Stimulated activated CD8-positive, alpha-beta memory T cell treated with anti-CD3 and anti-CD28 coated beads, Interleukin-15, amount 100 ng/mL, for 24 hours (primary cell): ENCODE measurements at places on chromosomes 1 and 21.

DNA sequence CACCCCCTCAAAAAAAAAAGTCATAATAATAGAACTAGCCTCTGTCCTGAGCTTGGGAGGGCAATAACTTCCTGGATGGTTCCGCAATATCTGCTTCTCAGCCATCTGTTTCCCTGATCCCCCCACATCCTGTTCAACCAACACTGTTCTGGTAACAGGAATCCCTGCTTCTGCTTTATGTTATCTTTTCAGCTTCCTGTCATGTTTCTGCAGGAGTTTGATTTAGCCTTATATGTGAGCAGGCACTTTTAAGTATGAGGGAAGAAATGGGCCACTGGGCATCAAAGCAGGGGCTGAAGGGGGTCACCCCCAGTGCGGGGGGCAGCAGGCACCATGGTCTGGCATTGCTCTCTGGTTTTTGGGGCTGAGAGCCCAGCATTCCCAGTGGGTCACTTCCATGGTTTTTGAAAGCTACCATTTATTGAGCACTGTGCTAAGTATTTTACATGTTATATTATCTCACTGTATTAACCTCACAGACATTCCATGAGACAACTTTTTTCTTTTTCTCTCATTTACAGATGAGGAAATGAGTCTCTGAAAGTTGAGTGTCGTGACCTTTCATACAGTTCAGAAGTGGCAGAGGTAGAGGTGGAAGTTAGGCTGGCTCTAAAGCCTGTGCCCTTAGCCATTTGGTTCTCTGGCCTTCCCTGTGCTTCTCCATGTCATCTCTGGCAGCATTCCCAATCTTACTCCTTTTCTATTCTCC lies 61.9 kb downstream of the DNTTIP2 start:
- DNase-seq = no peak

DNA sequence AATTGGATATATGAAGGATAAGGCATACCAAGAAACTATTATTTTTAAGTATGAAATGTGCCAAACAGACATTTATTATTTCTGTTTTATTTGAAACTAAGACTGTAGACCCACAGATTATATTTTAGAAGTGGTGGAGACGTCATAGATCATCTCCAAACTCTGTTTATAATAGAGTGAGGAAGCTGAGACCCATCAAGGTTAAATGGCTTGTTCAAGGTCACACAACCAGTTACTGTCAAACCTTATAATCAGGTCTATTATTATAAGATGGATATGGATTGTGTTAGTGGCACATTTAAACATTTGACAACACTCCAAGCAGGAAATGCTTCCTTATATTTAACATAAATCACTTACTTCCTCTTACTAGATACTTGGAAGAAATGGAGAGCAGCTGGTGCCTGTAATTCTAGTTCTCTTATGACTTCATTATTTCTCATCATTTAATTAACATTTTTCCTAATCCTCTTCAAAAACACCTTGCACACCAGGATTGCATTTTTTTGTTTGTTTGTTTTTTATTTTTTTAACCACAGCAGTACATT lies 117.0 kb downstream of the NEK7 start:
- DNase-seq = no peak

DNA sequence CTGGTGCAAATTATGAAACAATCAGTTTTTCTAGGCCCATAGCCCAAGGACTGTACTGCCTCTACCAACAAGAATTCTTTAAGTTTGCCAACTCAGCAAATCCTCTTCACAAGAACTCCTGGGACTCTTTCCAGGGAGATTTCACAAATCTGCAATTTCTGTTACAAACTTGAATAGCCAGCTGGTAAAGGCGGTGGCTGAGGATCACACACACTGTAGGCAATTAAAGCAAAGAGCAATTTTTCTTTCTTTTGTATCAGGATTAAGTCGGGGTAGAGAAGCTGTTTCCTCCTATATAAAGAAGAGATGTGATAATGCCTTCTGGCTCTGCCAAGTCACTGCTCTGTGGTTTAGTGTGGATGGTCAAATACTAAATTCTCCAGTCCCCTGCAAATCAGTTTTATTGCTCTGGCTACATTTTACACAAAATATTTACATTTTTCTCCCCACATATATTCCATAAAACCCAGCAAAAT lies 1.7 kb downstream of the ALDH9A1 start:
- DNase-seq = no peak

- DNase-seq = no peak
These were observed 67.5 kb downstream of the IGSF21 start for GRCh38 chr1:18175051-18175450.

GRCh38 chr1:95012389-95012788 lies 60.4 kb downstream of the ALG14 start:
- no peak for DNase-seq

DNA sequence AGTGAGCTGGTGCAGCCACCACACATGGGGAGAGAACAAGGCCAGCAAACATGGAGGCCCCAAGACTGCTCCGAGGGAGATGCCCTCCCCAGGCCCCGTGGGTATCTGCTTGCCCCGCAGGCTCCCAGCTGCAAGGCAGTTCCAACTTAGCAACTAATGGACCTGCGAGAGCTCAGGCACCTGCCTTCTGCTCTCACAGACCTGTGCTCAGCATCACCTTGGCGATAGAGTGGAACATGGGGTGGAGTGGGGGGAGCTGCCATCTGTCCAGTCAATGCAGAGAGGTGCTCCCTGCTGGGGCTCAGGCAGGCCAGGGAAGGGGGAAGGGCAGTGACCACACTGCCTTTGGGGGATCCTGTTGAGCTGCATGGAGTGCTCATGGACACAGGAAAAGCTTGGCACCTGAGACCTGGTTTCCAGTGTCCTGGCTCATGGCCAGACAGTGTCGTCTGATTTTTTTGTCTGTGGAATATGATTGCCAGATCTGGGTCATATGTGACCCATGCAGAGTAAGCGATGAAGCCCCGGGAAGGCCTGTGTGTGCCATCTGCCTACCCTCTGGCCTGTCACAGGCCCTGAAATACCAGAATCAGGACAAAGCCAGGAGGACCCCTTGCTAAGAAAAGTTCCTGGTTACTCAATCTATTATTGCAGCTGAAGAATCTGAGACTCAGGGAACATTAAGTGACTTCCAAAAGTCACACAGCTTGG lies 39.9 kb upstream of the TENT5C start:
- DNase-seq = no peak

GRCh38 chr21:38165466-38166172 lies 91.2 kb upstream of the KCNJ15 start:
- DNase-seq = no peak

- DNase-seq = no peak
These were observed 54.3 kb downstream of the TLR5 start for GRCh38 chr1:223088713-223089240.

GRCh38 chr21:32237021-32237420 lies 41.8 kb downstream of the MIS18A start:
- no peak for DNase-seq

GRCh38 chr1:107870696-107871095 lies 94.3 kb downstream of the VAV3 start:
- DNase-seq = no peak

DNA sequence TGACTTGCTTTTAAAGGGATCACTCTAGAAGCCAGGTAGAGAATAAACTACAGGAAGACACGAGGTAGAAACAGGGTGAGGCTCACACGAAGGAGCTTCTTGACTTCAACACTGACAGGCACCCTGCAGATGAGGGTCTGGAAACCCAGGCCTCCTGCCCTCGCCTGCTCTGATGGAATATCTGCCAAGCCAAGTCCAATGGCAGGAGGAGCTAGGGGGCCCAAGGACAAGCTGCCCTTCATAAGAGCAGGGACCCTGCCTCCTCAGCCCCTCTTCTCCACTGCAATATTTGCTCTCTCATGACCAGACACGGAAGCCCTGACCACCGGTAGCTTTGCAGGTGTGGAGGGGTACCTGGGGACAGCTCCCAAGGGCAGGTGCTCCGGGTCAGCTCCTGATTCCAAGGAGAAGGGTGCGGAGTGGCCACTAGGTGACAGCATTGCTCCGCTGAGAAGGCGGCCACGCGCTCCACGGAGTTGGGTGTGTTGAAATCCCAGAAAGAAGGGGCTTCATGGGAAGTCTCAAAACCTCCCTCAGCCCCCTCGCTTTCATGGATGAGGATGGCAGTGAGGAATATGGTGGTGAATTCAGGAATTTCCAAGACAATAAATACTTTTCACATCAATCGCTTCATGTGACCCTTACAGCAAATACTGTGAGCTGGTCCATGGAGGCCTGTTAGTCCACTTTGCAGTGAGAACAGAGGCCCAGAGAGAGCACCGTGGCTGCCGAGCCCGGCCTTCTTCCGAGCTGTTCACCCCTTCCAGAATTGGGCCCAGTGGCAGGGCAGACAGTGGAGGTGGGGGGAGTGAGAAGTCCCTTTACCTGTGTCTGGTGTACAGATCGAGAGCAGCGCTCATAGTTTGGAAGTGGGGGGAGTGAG lies 33.2 kb upstream of the PAX7 start:
- DNase-seq = peak; percentile 17

DNA sequence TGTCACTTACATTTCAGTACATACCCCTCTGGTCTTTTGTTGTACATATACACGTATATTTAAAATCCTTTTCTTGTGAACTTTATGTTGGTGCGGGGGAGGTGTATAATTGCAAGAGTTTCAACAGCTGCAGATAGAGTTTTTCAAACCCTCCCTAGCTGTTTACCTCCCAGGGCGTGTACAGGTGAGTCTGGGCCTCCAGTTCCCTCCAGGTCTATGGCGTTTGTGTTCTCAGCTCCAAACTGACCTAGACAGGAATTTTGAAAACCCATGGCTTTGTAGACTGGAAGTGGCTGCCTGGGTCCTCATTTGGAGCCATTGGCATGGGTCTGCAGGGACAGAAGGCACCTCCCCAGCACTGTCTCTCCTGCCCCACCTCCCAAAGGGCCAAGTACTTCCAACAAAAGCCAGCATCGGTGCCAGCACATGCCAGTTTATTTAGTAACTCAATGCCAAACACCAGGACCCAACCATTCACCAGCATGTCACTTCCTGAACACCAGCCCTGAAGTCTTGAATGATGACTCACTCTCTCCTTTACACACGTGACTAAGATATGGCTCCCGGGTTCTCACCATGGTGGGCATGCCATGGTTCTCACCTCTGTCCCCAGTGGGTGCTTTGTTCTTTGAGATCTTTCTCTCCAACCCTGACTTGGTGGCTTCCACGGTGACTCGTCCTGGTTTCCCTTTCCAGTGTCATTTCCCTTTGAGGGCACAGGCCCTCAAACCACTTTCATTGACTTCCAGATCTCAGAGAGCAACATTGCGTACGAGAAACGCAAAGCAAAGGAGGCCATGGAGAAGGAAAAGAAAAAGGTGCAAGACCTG lies 57.3 kb upstream of the EFHD2 start:
- peak; percentile 4 for DNase-seq

DNA sequence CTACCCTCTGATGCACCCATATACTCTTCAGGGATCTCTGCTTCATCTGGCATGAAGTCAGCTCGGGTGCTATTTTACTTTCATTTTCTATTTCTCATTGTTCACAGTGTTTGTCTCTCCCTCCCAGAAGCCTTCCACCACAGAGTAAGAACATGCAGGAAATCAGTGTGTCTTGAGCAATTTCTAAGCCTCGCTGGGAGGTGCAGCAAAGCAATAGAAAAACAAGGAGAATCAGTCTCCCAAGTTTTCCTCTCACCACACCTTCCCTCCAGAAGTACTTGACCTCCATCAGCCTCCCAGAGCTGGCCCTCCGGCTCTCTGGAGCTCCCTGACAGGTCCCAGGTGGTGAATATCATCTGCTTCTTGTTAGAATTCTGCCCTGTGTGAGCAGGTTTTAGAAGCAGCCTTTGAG lies 594.7 kb upstream of the CAMK1G start:
- no peak for DNase-seq

- no peak for DNase-seq
These were observed 6.3 kb upstream of the SRARP start for GRCh38 chr1:15997637-15998280.

GRCh38 chr1:172085317-172085716 lies 244.0 kb downstream of the DNM3 start:
- DNase-seq = no peak
